ENCODE measurements at places on chromosomes 11 and 22.
A peak's percentile ranks its signal among the peaks of the same experiment; 100 is the strongest.

- DNase-seq = no peak
These were observed 21.5 kb upstream of the CECR2 start for GRCh38 chr22:17347724-17348123.

- no peak for DNase-seq
These were observed 12.9 kb upstream of the LRRC32 start for GRCh38 chr11:76683161-76684095.

DNA sequence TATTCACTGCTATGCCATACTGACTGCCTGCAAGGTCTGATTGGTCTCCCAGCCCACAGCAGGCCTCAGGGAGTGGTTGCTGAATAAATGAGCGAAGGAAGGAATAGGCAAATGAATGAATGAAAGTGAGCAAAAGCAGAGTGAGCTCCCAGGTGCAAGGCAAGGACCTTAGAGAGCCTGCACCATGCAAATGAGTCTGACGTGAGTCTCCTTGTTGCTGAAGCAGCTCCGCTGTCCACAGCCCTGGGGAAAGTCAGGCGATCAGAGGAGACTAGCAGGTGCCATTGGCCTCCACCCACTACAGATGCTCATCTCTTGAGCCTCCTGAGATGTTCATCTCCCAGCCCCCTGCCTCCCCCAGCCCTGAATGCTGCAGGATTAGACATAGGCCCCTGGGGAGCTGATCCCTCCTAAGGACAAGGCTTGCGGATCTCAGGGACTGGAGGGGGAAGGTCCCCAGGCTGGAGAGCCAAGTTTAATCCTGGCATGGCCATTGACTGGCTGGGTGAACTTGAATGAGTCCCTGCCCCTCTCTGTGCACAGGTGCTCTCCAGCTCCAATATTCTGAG is 22.1 kb downstream of the GDPD5 start:
- DNase-seq = no peak

GRCh38 chr11:99079576-99079975 is 58.8 kb downstream of the CNTN5 start:
- no peak for DNase-seq

DNA sequence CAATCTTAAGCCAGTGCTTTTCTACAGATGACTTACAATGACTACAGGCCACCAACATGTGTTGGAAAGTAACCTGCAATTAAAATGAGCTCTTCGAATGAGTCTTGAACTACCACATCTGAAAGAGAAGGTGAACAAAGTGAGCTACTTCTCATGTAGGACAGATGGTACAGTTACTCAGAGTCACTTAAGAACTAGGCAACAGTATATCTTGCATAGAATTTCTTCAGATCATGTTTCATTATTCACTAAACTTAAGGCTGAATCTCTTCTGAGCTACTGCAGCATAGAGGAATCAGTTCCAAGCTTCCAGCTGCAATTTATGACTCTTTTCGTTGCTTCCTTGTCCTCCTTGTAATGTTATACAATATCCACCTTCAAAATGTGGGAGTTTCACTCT is 270.9 kb downstream of the TTC28 start:
- DNase-seq = no peak

GRCh38 chr11:75450826-75451821 is 18.1 kb upstream of the KLHL35 start:
- no peak for DNase-seq

- DNase-seq = no peak
These were observed 16.1 kb downstream of the MS4A18 start for GRCh38 chr11:60740573-60740972.

DNA sequence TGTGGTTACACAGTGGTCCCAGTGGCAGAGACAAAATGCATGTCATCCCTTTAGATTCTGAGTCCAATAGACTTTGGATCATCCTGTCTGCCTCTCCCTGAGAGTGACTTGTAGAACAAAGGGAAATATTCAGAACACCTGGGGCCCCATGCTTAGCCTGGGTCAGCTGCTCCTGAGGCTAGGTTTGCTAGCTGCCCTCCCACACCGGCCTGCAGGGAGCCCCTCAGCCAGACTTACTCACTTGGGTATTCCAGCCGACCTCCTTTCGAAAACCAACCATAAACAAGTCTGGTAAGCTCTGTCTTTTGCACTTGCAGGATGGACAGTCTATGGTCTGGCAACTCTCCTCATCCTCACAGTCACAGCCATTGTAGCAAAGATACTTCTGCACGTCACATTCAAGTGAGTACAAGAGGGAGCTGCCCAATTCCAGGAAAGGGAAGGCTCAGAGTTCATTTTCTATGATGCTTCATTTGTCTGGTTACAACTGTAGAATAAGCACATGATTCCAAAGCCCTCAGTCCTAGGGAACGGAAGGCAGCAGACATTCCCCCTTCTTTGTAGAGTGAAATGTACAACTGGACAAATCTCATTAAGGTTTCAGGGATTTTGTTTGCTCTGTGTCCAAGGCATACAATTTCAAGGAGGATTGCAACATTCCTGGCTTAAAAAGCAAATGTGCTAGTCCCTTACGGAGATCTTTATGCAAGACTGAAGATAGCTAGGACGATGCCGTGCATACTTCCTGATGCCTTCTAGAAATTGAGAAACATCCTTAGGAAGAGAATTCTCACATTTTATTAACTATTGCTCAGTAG is 65.5 kb upstream of the EMID1 start:
- DNase-seq = peak; percentile 58

- DNase-seq = no peak
These were observed 58.6 kb downstream of the UVRAG start for GRCh38 chr11:75873417-75874221.

DNA sequence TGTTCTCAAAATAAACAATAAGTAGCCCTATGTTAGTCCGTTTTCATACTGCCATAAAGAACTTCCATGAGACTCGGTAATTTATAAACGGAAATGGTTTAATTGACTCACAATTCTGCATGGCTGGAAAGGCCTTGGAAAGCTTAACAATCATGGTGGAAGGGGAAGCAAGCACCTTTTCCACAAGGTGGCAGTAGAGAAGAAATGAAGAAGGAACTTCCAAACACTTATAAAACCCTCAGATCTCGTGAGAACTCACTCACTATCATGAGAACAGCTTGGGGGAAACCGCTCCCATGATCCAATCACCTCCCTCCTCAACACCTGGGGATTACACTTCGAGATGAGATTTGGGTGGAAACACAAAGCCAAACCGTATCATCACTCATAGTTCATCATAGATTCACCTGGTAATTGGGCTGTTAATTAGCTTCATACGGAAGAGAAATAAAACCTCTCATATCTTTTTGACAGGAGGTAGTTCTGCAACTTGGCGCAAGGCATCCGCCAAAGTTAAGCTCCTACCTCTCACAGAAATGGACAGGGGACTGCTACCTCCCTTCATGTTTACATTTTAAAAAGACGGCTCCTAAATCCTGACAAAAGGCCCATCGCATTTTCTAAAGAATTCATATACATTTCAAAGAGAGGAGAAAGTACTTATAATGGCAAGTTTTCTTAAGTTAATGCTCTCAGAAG is 49.0 kb downstream of the MUC15 start:
- no peak for DNase-seq

DNA sequence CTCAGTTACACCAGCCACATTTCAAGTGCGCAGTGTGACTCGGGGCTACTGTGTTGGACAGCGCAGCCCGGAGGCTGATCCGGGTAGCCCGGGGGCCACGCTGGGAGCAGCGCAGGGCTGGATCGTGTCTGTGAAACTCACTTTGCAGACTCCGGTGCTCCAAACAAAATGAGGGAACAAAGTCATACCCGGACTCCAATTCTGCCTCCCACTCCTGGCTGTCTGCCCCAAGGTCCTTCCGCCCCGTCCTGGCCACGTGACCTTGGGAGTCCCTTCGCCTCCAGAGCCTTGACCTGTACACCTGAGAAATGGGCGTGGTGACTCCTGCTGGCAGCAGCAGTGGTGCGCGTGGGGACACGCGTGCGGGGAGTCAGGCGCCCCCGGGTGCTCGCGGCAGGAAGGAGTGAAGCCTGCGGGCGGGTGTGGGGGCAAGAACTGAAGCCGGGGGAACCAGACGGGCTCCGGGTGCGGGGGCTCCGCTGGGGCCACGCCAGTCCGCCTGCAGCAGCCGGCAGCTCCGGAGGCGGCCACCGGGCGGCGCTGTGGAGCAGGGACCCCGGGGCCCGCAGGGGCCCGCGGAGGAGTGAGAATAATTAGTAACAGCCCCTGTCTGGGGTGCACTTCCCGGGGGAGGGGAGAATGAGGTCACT is 42.4 kb downstream of the KCNJ4 start:
- no peak for DNase-seq

- DNase-seq = no peak
These were observed 35.3 kb downstream of the MAP6 start for GRCh38 chr11:75633409-75634066.

GRCh38 chr11:120128392-120129119 is 9.4 kb downstream of the TRIM29 start:
- DNase-seq = no peak

DNA sequence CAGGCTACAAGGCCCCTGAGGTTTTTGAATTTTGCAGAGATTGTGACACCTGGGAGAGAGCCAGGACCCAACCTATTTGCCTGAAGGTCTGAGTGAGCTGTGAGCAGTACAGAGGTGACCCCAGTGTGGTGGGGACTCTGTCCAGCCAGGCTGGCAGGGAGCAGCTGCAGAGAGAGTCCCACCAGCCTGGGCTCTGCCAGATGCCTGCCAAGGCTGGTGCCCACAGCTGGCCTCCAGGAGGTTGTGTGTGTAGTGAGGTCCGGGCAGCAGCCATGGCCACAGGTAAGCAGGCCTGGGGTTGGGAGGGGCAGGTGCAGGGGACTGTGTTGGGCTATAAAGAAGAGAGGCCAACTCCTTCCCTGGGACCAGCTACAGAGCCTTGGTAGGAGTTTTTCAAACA is 144.8 kb downstream of the CRYBB2 start:
- no peak for DNase-seq

GRCh38 chr22:49209452-49210195 is 618.0 kb downstream of the BRD1 start:
- DNase-seq = peak; percentile 50

GRCh38 chr11:3058753-3059664 is 1.8 kb upstream of the CARS1 start:
- DNase-seq = no peak

GRCh38 chr11:78840623-78841022 is 266.0 kb upstream of the NARS2 start:
- DNase-seq = no peak

GRCh38 chr11:1233351-1234053 is 10.6 kb downstream of the MUC5B start:
- DNase-seq = no peak

DNA sequence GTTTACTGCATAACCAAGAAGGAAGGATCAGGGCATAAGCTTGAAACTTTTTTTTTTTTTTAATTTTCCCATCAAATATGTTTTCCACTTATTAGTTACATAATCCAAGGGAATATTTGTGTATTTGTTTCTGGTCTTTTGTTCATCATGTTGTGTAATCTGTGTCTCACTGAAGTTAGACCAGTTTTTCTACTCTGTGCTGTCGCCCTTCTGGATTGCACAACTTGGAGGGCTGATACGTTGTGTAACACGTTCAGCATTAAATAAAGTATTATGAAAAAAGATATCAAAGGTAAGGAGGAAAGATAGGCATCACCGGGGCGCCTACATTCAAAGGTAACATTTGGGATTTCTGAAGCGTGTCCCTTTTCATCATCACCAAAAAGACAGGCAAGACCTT is 3.3 kb upstream of the E2F8 start:
- peak; percentile 34 for DNase-seq

DNA sequence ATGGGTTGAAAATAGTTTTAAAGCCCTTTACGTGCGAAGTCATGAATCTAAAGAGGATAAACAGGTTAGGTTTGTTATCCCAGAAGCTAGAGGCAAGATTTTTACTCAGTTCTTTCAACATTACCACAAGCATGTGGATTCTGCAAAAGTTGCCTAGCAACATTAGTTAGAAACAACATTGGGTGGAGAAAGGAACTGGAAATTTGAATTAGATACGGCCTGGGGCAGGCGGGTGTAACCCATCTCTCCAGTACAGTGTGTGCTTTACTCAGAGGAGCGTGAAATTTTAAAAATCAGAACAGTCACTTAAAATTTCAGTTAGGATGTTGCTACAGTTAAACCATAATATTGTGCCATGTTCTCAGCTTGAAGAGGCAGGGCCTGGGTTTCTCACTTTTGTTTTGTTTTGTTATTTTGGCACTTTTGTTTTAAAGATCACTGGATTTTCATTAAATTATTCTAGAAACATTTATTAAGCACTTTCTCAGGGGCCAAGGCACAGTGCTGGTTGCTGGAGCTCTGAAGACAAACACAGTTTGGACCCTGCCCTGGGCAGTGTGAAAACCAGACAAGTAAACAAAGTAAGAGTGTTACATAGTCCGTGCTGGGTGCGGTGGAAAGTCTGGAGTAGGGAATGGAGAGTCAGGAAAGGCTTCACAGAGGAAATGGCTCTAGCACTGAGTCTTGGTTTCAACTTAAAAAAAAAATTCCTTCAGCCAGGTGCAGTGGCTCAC is 4.4 kb upstream of the WEE1 start:
- peak; percentile 76 for DNase-seq

- DNase-seq = no peak
These were observed 31.3 kb downstream of the TRAF6 start for GRCh38 chr11:36478700-36479329.

DNA sequence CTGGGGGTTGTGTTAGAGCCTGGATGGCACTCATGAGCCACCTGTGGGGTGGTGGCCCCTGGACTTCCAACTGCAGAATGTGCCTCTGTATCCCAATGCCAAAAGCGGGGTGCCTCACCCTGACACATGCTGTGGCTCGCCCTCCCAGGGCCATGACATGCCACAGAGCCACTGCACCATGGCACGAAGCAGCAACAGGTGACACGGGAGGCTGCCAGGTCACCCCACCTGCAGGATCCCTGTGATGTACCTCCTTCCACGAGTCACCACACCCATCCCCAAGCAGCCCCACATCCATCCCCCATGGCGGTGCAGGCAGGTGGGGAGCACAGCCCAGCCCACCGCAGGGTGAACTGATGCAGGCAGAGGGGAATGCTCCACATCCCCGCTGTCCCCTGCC is 14.8 kb downstream of the NECTIN1 start:
- no peak for DNase-seq

DNA sequence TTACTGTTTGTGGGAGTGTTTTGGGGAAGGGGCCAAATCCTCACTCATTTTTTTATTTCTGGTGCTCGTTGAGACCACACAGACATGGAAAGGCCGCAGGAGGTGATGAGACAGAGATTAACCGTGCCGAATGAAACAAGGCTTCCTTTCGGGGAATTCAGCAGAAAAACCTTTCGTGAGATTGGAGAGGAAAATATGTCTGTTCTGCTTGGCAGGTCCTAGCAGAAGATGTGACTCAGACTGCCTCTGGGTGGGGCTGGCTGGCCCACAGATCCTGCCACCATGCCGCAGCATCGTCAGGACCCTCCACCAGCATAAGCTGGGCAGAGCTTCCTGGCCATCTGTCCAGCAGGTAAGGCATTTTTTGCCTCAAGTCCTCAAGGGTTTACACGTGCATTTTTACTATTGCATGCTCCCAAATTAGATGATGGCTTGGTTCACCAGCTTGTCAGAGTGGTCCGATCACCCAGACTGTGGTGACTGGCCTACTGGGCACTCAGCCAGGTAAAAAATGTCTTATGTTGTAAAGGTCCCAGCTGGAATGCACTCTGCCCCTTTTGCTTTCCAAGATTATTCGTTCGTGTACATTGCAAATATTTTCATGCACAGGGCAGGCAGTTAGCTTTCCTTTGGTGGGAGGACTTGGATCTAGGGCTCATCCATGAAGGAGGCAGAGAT is 1.5 kb downstream of the DDB2 start:
- DNase-seq = peak; percentile 62
